ENCODE measurements at places on chromosomes 7 and 10.

DNA sequence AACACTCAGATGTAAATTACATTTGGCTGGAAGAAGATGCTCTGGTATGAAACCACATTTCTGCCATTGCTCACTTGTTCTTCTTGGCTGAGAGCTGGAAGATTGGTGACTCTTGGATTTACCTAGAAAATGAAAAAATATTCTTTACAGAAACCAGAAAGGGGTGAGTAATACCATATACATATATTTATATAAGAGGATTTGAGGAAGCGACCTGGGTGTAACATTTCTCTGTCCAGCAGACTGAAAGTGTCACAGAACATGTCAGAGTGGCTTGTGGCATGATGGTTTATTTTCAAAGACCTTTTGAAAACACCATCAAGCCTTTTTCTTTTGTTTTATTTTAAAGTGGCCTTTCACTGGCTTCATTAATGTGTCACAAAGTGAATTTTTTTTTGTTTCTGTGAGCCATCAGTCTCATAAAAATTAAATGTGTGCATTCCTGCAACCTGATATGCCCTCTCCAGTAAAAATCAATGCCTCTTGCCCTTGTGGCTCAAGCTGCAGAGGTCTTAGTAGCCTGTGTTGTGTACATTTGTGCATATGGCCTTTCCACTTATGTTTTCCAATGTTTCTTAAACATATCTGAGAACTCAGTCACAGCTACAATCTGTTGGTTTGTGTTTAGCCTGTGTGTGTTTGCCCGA is 23.5 kb downstream of the CREB5 start:
- DNase-seq, result no peak

DNA sequence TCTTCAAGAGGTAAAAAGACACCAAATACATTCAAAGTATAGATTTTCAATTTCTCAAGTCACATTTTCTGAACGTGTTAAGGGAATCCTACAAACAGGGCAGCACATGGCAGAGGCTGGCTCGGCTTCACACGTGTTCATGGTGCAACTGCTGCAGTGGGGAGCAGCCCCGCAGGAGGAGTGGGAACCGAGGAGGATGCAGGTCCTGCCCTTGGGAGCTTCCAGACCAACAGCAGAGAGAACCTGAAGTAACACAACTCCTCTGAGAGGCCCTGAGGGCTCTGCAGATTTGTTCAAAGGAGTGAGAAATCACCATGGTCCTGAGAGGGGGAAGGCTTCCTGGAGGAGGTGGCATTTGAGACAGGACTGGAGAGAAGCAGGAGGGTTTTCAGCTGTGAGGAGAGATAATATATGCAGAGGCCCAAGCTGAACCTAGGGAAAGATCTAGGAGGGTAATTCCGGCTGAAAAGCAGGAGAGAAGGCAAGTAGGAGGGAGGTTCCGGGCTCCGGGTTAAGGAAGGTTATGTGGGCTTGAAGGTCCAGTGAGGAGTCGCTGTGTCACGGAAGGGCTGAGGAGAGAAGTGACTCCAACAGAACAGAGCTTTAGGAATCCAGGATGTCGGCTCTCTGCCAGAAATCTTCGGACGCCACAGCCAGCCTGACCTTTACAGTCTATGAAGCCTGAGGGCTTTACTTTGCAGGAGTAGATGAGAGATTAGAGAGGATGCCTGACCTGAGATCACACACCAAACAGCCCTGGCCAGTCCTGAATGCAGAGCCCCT is 77.5 kb downstream of the GPR26 start:
- no peak for DNase-seq

DNA sequence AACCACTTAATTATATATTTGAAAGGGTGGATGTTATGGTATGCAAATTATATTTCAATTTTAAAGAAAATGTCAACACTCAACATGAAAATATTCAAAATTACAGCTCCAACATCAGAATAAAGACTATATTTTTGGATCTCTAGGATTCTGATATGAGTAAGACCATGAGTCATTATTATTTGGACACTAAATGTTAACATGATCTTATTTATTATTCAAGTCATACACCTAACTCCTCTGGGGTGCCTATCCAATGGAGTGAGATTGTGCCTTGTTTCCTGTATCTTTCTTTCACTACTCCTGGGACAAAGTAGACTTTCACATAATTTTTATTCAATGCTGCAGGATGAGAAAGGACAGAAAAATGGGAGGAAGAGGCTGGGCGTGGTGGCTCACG is 135.2 kb upstream of the PRSS1 start:
- no peak for DNase-seq

DNA sequence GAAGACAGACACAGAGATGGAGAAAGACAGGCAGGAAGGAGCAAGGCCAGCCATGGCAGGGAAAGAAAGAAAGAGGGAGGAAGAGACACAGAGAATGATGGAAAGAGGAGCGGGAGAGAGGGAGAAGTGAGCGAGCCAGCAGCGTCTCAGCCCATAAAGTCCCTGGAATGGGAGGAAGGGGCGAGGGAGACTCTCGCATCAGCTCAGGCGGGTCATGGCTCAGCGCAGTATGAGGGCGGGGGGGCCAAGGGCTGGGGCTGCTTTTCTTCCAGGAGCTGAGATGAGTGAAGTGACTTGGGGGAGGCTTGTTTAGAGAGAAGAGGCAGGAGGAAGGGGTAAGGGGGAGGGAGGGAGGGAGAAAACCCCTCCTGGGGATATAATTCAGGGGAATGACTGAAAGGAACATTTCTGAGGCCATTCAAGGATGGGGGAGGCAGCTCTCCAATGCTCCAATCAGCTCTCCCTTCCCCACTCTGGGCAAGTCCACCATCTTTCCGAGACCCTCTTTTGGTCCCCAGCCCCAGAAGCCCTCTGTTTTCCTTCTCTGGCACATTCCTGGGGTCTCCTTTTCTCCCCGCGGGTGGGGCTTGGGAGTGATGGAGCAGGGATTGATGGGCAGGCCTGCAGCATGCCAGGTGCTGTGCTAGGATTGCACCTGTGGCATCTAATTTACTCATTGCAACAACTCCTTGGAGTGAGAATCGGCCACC is 87.9 kb downstream of the HIF1AN start:
- no peak for DNase-seq

DNA sequence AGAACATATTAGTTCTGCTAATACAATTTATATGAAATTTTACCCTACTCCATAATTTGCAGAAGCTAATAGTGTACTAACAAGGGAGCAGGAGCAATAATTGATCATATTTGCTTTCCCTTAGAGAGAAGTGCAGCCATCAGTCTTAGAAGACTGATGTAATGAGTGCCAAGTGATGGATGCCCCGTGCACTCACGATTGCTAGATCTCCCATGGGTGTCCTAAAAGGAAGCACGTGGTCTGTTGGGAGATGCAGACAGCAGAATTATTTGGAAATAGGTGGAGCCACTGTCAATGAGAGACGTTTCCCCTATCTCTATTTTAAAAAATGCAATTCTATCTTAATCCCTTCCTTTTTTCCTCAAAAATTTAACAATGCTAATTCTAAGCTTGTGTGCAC is 772.2 kb upstream of the C7orf33 start:
- DNase-seq, result no peak

- DNase-seq, result no peak
Measured at GRCh38 chr10:34543716-34544115, 271.4 kb downstream of the PARD3 start.

DNA sequence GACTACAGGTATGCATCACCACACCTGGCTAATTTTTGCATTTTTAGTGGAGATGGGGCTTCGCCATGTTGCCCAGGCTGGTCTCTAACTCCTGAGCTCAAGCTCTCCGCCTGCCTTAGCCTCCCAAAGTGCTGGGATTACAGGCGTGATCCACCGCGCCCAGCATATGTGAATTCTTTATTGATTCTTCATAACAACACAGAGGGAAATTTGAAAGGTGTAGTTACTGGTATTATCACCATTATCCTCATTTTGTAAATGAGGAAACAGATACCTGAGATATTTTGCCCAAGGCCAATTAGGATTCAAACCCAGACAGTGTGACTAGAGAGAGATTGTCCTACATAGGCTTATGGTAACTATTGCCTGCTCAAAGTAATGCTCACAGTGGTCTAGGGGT is 22.6 kb downstream of the TCF7L2 start:
- DNase-seq, result no peak

DNA sequence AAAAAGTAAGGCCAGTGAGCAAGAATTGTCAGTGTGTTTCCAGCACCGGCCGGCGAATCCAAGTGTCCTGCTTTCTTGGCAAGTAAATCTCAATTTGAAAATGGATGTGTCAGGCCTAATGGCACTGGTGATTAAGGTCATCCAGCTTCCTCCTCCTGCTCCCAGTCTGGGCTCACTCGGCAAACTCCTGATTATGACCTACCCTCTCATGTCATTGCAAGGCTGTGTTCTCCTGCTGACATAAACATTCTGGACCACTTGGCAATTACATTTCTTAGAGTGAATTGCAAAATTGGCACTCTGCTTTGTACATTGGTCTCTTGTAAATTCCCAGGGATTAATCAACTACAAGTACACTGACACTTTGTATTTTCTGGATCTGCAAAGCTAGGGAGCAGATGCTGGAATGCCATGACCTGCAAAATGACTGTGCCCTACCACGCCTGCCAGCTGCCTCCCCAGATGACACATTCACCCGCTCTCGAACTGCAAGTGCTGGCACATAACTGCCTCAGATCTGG is 473.8 kb downstream of the KIF20B start:
- DNase-seq, result no peak

DNA sequence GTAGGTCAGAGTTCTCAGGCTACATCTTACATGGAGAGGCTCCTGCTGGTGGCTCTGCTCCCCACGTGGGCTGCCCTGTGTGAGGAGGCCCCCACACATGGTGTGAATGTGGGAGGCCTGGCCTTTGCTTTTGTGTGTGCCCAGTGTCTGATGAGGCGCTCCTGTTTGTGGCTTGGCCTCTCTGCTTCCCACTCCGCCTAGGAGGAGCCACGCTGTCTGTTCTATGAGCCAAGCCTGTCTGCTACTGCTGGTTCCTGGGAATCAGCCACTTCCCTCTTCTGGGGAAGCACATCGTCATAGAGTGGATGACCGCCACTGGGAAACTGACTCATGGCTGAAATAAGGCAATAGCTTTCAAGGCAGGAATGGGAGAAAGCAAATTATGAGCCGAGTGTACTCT is 87.1 kb downstream of the CYP26A1 start:
- DNase-seq, result no peak

DNA sequence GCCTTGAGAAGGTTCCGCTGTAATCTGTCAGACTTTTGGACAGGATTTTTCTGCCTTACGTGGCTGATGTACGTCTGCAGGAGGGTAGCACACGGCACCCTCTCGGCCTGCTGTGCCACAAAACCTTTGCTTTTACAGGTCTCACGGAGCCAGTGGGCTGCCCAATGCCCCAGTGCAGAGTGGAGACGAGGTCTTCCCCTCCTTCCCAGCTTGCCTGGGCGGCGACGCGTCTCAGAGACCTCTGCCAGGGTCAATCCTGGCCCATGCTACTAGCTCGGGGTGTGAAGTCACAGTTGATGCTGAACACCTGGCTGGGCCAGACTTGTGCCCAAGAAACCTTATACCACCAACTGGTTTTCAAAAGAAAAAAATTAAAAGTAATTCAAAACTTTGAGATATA is 526.4 kb downstream of the DNAJB6 start:
- DNase-seq, result no peak
